ENCODE measurements at places on chromosomes 16 and 17.

- DNase-seq: no peak
These were observed 26.3 kb downstream of the MARCHF10 start for GRCh38 chr17:62781831-62782251.

GRCh38 chr17:50953831-50954601 lies 87.9 kb upstream of the TOB1 start:
- peak; percentile 32 for DNase-seq

GRCh38 chr16:84718-85406 lies 6.8 kb downstream of the MPG start:
- DNase-seq: peak; percentile 79

GRCh38 chr16:12728469-12728868 lies 75.2 kb downstream of the CPPED1 start:
- DNase-seq: no peak

DNA sequence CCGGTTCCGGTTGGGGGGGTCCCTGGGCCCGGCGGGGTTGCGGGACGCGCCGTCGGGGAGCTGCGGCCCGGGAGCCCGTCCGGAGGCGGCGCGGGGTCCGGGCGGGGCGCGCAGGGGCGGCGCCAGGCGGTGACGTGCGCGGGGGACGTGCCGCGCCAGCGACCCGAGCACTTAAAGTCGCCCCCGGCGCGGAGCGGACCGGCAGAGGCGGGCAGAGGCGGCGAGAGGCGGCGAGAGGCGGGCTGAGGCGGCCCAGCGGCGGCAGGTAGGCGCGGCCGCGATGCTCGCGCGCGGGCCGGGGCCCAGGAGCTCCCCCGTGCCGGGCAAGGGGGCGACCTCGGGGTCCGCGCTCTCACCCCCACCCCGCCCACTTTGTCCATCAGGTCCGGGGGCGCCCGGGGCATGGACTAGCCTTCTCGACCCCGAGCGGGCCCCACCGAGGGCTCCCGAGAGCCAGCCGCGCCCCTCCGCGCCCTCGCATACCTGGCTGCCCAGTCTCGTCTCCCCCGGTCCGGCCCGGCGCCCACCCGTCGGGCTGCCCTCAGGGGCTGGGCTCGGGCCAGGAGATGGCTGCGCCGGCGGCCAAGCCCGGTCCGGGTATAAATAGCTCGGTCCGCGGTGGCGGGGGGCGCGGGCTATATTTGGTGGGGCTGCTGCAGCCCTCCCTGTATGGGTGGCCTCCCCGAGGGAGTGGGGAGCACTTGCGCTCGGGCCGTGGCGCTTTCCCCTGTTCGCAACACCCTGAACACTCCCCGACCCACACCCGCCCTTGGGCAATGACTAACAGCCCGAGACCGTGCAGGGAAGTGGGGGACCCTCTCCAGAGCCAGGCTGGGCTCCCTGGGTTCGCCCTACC lies at the start of gene SLC16A3:
SLC16A3 (plus strand) TSS at position 201 of the 856 bp plus-strand sequence. CDS start 6,967 bp downstream, outside the sequence.
- peak; percentile 93 for DNase-seq

- DNase-seq: no peak
These were observed 18.4 kb downstream of the SOX9 start for GRCh38 chr17:72139212-72139611.

DNA sequence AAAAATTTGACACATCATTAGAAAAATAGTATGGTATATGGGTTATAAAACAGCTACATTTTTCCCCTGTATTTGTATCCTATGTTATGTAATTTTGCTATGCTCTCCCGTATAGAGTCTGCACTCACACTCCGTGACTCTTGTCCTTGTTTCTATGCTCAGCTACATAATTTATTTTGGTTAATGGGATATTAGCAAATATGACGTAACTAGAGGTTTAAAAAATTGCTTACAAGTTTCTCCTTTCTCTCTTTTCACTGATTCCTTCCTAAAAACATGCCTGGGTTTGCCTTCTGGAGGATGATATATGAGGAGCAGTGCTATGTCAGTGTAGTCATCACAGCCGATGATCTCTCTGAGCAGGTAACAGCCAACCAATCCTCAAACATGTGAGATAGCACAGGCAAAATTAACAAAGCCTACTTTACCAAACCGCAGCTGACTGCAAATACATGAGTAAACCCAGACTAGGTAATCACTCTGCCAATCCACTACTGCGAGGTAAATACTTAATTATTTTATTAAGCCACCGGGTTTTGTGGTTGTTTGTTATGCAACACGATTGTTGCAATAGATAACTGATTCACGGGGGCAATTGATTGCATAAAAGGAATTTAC lies 126.9 kb downstream of the KIF2B start:
- DNase-seq: no peak

DNA sequence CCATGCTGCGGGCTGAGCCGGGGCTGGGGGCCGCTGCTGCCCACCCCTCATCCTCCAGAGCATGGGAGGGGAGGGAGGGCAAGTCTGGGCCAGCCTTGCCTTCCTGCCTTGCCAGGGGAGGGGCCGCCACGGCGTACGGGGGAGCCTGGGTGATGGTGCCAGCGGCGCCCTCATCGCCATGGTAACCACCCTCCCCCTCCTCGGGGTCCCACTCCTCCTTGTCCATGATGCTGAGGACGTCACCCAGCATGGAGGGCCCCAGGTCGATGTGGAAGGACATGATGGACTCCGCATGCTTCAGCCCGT lies 23.9 kb upstream of the CPSF4L start:
- DNase-seq: no peak

DNA sequence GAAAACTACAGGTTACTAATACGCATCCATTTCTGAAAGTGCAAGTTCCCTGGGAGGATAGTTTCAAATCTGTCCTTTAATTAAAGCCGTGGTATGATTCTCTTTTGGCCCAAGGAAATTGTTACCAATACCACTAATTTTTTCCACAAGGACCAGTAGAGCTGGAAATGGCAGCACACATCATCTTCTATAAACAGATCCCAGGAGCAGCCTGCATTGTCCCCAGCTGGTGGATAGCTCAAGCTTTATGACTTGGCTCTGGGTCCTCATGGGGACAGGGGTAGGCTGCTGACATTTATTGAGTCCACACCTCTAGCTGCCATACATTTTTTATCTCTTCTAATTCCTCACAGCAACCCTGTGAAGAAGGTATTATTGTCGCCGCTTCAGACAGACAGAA lies 35.8 kb upstream of the BHLHA9 start:
- no peak for DNase-seq

GRCh38 chr17:51668155-51668962 lies 408.0 kb downstream of the UTP18 start:
- no peak for DNase-seq

GRCh38 chr17:42184713-42185620 lies at the start of gene HCRT:
TSS of gene HCRT (minus strand) at chr17:42185452. CDS start at chr17:42185365, 87 bp downstream.
- DNase-seq: no peak

- no peak for DNase-seq
These were observed 13.1 kb upstream of the MRPS23 start for GRCh38 chr17:57862694-57863667.

- DNase-seq: no peak
These were observed 7.1 kb upstream of the RHBDL3 start for GRCh38 chr17:32258383-32259140.

DNA sequence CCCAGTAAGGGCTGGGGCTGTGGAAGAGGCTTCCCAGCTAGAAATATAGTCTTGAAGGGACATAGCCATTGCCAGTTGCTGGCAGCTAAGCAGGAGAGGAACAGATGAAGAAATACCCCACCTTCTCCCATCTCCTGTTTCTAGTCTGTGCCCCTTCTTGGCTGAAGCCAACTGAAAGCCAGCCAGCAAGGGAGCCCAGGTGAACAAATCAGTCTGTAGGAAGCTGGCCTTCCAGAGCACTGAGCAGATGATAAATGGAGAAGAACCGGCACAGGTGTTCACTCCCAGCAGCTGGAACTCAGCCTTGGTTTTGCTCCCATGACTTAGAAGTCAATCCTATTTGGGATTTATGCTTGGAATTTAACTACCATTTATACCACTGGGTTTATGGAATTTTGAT lies 69.2 kb upstream of the DHX40 start:
- DNase-seq: no peak

GRCh38 chr17:27751166-27751565 lies 49.2 kb downstream of the NOS2 start:
- DNase-seq: no peak

DNA sequence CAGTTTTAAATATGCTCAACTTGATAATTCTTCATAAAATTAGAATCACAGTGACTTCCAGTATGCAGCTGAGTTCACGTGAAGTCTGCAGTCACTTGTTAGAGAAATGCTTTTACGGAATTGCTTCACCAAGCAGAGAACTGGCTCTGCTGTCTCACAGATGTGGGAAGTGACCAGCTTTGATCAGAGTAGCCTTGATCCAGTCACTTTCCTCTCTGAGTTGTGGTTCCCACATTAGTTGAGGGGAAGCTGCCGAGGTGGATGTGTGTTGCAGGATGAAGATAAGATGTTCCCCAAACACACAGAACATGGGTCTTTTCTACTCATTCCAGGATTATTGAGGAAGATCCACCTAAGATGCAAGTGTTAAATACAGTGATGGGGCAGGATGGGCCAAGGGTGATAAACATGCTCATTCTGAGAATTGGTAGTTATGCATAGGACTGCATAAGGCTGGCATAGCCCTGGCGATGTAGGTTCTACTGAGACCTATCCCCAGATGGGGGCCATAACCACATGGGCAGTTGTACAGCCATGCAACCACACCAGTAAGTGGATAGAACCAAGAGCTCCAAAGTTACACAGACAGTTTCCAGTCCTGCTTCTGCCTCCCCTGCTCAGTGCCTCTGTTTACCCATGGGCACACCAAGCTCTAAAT lies 168.9 kb upstream of the MAF start:
- no peak for DNase-seq

GRCh38 chr17:46071796-46072195 lies 72.7 kb downstream of the STH start:
- no peak for DNase-seq

DNA sequence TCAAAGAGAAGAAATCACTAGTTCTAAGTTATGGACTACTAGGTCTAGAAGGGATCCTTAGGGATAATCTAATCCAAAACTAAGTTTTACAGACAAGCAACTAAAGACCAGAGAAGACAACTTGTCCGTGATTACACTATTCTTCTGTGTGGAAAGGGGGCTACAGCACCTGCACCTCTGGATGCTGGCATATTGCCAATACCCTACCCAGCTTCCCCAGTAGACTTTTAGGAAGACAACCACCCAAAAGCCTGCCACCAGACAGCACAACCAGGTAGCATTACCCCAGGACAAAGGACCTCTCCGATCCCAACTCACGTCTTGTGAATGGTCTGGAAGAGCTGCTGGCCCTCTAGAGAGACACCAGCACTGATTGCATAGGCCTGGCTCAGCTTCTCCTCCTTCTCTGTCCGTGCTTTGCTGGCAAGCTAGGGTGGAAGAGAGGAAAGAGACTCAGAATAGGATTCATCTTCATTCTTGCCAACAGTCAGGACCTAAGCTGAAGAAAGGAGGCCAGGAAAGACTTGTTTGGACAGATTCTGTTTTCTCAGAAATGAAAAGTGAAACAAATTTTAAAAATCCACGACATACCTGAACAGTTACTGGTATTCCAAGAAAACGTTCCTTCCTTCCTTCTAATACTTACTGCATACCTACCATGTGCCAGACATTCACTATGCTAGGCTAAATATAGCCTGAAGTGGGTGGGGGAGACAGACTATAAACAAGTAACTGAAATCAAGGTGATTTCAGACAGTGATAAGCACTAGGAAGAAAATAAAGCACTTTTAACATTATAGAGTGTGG lies 25.3 kb upstream of the TMEM101 start:
- DNase-seq: no peak

DNA sequence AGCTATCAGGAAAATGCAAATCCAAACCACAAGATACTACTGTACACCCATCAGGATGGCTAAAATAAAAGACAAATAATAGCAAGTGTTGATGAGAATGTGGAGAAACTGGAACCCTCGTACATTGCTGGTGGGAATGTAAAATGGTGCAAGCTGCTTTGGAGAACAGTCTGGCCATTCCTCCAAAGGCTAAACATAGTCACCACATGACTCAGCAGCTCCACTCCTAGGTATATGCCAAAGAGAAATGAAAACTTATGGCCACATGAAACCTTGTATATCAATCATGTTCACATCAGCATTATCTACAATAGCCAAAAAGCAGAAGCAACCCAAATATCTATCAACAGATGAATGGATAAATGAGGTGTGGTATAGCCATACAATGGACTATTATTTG lies 28.5 kb downstream of the VAC14 start:
- DNase-seq: no peak

- no peak for DNase-seq
These were observed 116.8 kb upstream of the CREBBP start for GRCh38 chr16:3997231-3997841.

DNA sequence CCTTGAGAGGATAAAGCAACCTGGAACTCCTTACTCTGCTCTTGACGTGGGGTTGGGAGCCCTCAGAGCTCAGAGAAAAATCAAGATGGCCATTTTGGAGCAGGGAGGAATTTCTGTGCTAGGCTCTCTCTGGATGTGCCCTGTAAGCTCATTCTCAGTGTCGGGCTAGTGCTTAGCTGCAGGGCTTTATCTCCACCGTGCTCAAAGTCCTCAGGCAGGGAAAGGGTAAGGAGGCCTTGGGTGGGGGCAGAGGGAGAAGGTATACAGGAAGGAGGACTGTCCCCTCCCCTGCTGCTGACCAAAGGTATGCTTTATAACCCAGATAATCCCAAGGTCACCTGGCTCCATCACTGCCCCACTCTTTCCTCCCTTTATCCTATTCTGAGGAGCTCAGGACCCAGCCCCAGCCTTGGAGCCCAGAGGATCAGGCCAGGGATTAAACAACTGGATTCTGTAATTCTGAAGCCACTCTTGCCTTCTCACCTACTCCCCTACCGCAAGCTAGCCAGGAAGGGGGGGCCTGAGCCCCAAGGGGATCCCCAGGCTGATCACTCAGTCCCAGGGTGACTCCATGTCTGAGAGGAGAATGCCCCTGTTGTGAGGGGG lies 1.1 kb downstream of the DHRS11 start:
- no peak for DNase-seq

DNA sequence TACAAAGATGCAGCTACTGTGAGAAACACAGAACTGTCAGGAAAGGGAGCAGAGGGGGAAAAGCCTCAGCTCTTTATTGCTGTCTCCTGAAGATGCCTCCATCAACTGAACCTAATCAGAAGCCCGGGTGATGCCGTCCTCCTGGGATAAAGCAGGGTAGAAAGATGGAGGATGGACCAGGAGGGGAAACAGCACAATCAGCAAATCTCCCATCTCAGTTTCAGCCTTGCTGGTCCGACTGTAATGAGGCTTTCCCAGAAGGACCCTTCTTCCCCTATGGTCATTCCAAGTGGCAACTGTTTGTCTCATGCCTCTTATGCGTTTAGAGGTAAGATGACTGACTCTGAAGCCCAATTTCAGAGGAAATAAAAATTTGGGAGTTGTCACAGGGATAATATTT lies 24.3 kb downstream of the ZFP1 start:
- no peak for DNase-seq

GRCh38 chr16:19330841-19331397 lies 45.4 kb downstream of the CLEC19A start:
- no peak for DNase-seq

Data from GM10248 (cell line).